Glomerular endothelial cell (primary cell): ENCODE measurements at places on chromosomes 1 and 21.

- no peak for DNase-seq
Observed at GRCh38 chr21:45407629-45408247, 2.8 kb downstream of the COL18A1 start.

GRCh38 chr21:32909393-32909792 lies 116.3 kb upstream of the OLIG2 start:
- no peak for DNase-seq

- no peak for DNase-seq
Observed at GRCh38 chr1:41888756-41889155, 30.0 kb downstream of the HIVEP3 start.

DNA sequence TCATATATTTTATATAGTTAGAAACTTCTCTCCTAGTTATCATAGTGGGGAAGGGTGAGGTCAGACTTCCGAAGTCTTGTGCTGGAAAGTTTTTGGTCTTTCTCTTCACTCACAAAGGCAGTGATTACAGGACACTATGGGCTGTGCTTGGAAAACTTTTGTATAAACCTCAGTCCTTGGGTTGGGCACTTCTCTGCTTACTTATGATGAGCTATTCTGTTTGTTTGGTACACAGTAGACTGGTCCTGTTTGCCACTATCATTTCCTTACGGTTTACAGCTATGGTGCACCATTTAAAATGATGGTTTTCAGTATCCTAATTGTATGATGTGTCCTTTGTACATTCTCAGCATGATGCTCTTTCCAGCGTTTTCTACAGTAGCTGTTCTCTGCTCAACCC lies 75.5 kb downstream of the MAP3K7CL start:
- no peak for DNase-seq

DNA sequence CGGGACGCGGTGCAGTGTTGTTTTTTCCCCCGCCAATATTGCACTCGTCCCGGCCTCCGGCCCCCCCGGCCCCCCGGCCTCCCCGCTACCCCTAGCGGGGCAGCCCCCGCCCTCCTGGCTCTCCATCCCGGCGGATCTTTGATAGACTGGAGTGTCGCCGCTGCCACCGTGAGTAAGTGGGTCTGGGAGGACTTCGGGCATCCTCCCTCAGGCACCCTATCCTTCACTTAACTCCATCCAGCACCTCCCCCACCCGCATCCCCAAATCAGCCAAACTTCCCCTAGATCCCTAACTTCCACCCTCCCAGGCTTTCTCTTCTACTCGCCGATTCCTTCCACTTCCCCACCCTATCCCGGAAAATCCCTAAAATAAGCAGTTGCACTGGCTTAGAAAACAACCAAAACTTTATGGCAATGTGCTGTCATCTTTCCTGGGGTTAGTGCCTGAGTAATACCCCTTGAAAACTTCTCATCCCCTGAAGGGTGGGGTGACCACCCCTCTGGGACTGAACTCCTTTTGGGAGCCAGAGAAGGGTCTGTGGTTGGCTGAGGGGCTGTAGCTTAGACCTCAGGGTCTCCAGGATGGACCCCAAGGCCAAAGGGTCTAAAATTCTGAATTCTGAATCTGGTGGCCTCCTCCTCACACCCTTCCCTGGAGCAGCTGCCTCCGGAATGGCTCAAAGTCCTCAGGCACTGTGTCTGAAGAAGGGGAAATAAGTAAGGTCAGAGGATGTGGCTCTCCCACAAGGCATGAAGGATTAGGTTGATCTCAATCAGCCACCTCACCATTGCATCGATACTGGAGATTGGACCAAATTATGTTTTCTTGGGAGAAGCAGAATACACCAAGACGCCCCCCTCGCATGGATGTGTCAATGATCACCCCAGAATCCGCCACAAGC lies 12.2 kb downstream of the THBS3 start:
- DNase-seq: no peak

DNA sequence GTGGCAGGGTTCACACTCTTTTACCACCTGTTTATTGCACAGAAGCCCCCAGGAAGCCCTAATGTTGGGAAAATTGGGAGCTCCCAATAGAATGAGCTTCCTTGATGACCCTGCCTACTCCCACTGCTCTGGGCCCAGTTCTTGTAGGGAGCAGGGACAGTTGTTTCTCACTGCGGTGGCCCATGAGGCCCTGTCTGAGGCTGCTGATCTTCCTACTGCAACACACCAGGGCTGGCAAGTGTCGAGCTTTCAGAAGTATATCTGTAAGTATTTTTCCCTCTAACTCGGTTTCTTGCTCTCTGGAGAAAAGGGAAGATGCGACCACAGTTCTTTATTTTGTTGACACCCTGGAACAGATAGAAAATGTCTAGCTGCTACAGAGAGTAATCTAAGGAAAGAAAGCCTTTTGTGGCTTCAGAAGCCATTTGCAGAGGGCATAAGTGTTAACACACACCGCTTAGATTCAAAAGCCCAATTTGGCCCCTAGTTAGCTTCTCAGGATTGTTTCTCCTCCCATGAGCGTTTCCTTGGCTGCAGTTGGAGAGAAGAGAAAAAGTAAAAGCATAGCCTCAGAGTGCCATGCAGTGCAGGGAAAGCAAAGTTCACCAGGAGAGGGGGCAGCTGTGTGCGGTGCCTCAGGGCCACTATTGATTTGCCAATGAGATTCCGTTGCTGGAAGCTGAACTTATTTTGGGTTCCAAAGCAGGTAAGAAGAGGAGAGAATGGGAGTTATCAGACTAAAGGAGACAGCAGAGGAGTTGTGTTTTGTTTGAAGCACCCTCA lies 102.6 kb downstream of the SELENOF start:
- DNase-seq: no peak

GRCh38 chr1:159223004-159223403 lies 18.3 kb downstream of the ACKR1 start:
- no peak for DNase-seq

DNA sequence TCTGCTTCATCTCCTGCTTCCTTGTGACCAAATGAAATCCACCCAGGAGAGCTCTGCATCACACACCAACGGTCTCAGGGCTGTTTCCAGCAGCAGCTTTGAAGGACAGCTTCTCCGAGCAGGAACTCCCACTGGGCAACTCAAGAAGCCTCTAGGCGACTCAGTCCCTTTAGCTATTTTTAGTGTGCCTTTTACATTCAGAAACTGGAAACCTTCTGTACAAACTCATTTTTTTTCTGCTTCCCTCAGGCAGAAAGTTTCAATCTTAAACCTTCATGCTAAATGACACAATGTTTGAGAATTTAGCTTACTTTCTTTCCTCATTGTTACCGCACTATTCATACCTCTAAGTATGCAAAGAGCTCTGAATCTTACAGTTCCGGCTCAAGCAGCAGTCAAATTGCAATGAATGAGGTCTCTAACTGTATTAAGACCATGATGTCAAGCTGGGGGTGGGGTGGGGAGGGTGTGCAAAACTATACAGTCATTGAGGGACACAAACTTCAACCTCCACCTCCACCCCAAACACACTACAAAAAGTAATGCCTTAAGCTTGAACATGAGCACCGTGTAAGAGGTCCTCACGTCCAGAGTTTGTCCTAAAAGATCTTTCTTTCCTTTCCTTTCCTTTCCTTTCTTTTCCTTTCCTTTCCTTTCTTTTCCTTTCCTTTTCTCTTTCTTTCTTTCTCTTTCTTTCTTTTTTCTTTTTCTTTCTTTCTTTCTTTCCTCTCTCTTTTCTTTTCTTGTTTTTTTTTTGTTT lies 16.4 kb upstream of the TARBP1 start:
- DNase-seq: no peak

- DNase-seq: no peak
Observed at GRCh38 chr1:181140891-181141290, 52.4 kb downstream of the IER5 start.

DNA sequence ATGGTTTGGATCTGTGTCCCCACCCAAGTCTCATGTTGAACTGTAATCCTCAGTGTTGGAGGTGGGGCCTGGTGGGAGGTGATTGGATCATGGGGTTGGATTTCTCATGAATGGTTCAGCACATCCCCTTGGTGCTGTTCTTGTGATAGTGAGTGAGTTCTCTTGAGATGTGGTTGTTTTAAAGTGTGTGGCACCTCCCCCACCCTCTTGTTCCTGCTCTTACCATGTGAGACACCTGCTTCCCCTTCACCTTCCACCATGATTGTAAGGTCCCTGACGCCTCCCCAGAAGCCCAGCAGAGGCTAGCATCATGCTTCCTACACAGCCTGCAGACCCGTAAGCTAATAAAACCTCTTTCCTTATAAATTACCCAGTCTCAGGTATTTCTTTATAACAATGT lies 55.8 kb downstream of the SUSD4 start:
- DNase-seq: no peak

DNA sequence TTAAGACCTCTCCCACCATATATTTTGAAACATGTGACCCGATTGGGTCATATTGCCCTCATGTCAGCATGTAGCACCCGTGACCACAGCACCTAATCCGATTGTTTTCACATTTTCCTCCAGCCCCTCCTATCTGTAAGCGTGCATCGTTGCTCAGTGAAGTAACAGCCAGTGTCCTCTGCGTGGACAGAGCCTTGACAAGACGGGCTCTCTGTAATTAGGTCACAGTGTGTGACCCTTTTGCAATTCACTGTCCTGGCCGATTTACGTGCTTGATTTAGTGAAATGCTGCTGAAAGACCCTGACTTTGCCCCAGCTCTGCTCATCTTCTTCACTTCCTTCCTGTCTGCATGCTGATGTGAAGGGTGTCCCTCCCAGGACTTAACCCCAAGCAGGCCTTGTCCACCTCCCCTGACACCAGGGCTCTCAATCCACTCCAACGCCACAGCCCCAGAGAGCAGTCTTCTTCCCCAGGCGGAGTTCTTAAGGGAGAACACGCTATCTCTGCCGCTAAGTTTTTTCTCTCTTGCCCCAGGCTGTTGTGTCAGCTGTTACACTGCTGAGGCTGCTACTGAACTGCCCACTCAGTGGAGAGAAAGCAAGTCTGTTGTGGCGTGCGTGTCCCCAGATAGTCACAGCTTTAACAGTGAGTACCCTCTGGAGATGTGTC lies 19.4 kb downstream of the URB2 start:
- DNase-seq: no peak

DNA sequence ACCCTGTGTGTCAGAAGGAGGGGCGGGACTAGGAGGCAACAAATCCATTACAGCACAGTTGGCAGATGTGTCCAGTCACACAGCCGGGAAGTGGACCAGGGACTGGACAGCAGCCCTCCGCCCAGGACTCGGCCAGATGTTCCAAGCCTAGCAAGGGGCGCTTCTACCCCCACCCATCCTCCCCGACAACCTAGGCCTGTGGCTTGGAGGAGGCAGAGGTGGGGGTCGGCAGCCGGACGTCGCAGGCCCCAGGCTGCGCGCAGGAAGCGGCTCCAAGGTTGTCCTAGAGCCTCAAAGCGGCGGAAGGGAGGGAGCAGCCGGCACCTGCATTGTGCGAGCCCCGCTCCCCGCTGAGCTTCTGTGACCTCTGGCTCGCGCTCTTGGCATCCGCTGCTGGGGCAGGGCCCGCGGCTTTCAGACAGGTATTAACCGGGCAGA lies 20.6 kb upstream of the MYCL start:
- DNase-seq: no peak

DNA sequence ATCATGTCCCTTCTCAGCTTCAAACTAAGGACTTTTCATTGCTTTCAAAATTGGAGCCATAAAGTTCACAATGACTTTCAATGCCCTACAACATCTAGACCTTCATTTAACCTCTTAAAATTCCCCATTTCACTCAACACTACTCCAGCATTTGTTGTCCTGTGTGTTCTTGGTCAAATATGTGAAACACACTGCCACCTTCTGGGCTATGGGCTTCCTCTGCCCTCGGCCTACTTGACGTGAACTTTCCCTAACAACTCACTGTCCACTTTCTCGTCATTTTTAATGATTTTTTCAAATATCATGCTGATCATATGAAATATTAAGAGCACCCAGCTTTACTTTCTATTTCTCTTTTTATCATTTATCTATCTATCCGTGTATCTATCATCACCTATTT lies 2018.4 kb downstream of the NCAM2 start:
- DNase-seq: peak; percentile 74

DNA sequence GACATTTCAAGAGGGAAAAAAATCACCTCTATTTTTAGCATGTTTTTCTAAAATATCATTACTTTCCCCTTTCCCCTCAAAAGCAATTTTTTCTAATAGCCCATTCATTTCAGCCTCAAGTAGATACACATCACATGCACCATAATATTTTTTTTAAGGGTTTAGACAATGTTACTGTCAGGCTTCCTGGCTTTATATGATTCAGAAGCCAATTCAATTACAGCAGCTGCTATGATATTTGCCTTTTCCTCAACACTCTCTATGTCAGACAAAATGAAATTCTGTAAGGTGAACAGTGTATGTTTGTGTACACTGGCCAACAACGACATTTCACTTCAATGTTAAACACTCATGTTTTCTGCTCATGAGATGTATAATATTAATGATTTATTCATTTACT lies 46.5 kb downstream of the OMA1 start:
- no peak for DNase-seq

DNA sequence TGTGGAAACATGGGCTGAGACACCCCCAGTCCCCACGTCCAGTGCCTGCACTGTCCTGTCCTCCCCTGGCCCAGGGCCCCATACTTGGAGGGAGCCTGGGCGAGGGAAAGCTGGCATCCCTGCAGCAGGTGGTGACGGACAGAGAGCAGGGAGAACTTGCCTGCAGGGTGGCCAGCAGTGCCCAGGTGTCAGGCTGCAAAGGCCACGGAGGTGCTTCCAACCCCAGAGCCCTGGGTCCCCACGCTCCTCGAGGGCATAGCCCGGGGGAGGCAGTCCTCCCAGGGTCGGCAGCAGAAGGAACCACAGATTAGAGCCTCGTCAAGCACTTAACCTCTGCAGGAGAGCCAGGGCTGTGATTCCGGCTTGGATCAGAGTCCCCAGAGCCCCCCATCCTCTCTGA lies 77.5 kb downstream of the ARHGEF16 start:
- no peak for DNase-seq

DNA sequence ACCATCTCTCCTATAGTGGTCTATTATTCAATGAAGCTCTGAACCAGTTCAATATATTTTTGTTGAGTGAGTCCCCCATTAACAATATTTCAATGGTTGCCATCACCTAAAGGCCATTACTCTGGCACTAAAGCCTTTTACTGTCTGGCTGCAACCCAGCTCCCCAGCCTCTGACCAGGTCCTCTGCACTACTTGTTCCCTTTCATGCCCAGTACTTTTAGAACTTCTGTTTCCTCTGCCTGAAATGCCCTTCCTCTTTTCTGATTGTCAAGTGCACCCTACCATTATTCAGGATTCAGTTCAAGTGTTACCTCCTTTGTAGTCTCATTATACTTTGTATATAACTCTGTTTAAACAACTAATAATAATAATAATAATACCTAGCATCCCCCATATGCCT lies 30.4 kb upstream of the ZFYVE9 start:
- no peak for DNase-seq

DNA sequence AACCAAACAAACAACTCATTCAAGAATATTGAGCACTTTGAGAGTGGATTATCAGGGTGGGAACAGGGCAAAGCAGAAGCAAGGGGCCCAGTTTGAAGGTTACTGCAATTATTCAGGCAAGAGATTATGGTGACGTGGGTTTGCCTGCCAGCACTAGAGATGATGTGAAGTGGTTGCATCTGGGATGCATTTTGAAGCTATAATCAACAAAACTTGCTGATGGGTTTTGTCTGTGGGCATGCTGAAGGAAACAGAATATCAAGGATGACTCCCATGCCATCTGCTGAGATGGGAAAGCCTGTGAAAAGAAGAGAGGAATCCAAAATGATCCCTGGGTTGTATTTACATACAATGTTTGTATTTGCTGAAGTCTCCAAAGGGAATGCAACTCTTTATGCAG lies 224.3 kb upstream of the GREM2 start:
- DNase-seq: no peak

GRCh38 chr1:107785496-107786202 lies 179.3 kb downstream of the VAV3 start:
- no peak for DNase-seq

- DNase-seq: no peak
Observed at GRCh38 chr1:53643041-53643880, 95.7 kb downstream of the GLIS1 start.

- DNase-seq: no peak
Observed at GRCh38 chr21:25509862-25510261, 97.4 kb downstream of the MRPL39 start.
